ENCODE measurements at places on chromosomes 1 and 21. TPM values are rescaled to one million over a fixed set of nuclear protein-coding genes. Genes with fewer than 3 reads are reported as not detected.
A peak's percentile ranks its signal among the peaks of the same experiment; 100 is the strongest.

- no peak for DNase-seq
Observed at GRCh38 chr1:75600781-75601180, 10.1 kb downstream of the SLC44A5 start.

- DNase-seq = peak; percentile 40
Observed at GRCh38 chr21:20971296-20971921, 26.8 kb upstream of the NCAM2 start.

DNA sequence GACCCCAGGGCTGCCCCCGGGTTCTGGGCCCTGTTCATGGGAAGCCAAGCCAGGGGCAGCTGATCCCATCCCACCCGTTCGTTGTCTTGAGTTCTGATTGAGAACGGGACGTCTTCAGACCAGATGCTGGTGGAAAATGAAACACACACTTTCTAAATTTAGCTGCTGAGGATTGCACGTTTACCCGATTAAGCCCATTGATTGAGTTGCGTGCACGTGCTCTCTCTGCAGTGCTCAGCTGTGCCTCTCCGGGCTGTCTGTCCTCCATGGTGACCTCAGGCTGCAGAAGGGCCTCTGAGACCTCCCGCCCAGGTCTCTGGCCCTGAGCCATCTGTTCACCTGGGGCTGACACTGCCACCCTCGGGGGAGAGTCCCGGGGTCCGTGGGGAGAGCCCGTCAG lies 27.0 kb upstream of the PEX10 start:
- no peak for DNase-seq

GRCh38 chr1:59499273-59499942 lies 202.5 kb downstream of the FGGY start:
- DNase-seq = no peak

- no peak for DNase-seq
Observed at GRCh38 chr1:77412820-77413530, 131.2 kb downstream of the AK5 start.

- no peak for DNase-seq
Observed at GRCh38 chr1:211903490-211904245, 73.1 kb upstream of the LPGAT1 start.

- DNase-seq = no peak
Observed at GRCh38 chr1:41533016-41533730, 48.7 kb upstream of the EDN2 start.

DNA sequence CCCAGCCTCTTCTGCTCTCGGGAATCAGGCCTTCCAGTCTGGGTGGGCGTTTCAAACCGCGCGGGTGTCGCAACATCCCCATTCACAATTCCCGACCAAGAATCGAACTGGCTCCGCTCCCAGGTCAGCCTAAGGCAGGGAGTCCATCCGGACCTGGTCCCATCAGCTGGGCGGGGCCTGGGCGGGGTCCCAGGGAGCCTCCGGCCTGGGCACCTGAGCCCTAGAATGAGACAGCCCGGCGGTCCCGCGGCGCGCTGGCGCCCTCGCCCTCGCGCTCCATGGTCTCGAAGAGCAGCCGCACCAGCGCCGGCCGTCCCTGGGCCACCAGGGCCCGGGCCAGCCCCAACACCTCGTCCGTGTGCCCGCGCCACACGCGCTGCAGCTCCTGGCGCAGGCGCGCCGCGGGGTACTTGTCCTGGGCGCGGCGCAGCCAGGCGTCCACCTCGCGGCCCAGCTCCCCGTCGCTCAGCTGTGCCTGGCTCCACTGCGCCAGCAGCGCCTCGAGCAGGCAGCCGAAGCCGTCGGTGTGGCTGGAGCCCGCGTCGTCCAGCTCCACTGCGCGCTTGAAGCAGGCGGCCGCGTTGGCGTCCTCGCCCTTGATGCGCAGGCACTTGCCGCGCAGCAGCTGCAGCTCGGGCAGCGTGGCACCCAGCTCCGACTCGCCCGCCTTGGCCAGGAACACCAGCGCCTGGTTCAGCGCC lies 16.9 kb upstream of the PARS2 start:
- no peak for DNase-seq

DNA sequence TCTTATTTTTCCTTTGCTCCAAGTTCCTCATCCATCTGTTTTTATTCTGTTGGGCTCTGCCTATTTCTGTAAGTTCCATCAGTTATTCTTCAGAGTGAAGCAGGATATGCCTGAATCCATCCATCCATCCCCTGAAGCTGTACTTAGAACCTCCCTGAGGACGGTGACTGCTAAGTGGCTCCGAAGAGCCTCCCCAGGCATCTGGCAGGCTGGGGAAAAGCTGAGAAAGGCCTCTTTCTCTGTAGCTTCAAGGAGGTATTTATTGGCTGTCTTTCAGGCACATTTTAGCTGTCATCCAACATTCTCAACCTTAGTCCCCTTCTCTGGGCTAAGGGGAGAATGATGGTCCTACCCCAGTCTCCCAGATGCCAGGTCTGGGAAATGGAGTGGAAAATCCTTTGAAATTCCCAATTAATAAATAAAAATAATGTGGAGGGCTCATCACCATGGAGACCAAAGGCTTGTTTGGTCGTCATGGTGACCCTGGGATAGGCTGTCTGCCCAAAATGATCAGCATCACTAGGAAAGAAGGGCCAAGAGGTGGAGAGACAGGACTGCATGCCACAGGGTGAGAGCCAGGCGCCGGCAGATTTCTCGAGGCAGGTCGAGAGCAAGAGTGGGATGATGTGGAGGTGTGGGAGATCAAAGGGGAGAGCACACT lies 82.0 kb downstream of the UBIAD1 start:
- DNase-seq = no peak

DNA sequence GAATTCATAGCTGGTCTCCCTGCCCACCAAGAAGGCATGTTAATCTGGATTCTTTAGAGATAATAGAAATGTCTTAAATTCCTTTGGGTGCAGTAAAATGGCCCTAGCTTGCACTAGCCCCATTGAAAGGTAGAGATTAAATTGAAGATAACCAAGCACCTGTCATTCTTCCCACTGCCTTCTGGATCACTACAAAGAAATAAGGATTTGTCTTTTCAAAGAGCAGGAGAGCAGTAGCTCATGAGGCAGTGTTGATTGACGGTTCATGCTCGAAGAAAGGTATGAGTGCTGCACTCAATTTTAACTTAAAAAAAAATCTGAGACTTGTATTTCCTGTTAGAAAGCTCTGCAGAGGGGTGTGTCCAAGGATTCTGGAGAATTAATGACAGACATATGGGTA lies 74.9 kb upstream of the F3 start:
- no peak for DNase-seq

Gene LYPD8
- polyA plus RNA-seq = not detected

Gene SNX7
- 28.9 TPM for polyA plus RNA-seq

Gene KCNE2
- polyA plus RNA-seq = 0.81 TPM
